ENCODE measurements at places on chromosomes 2 and 18. TPM values are rescaled to one million over a fixed set of nuclear protein-coding genes. Genes with fewer than 3 reads are reported as not detected.

The POTEI gene
- 0.67 TPM for polyA plus RNA-seq

The NPHP1 gene
- 6.0 TPM for polyA plus RNA-seq

The NAT8 gene
- polyA plus RNA-seq: not detected

The RGPD4 gene
- not detected for polyA plus RNA-seq

The COPS7B gene
- 8.7 TPM for polyA plus RNA-seq

The REG1B gene
- polyA plus RNA-seq: not detected

The MDH1B gene
- polyA plus RNA-seq: 11.8 TPM

The IL36G gene
- not detected for polyA plus RNA-seq

The EFR3B gene
- 4.0 TPM for polyA plus RNA-seq

The LBX2 gene
- not detected for polyA plus RNA-seq

The TUBA3E gene
- 0.20 TPM for polyA plus RNA-seq

The HJURP gene
- polyA plus RNA-seq: not detected
